ENCODE measurements at places on chromosomes 2 and 18. TPM values are rescaled to one million over a fixed set of nuclear protein-coding genes. Genes with fewer than 3 reads are reported as not detected.

Gene FTCDNL1
- total RNA-seq: 0.78 TPM

Gene REG3A
- not detected for total RNA-seq

Gene CCDC141
- 31.3 TPM for total RNA-seq

Gene WDSUB1
- 3.6 TPM for total RNA-seq

Gene GPAT2
- 0.98 TPM for total RNA-seq

Gene DTNA
- total RNA-seq: not detected

Gene MC2R
- total RNA-seq: not detected

Gene SEMA4F
- total RNA-seq: 4.6 TPM

Gene TMEFF2
- total RNA-seq: not detected

Gene CXCR1
- total RNA-seq: not detected

Gene TCF7L1
- total RNA-seq: not detected

Gene LONRF2
- total RNA-seq: 0.05 TPM

Gene GAREM1
- total RNA-seq: 0.25 TPM

Gene NGEF
- total RNA-seq: not detected

Gene REG1B
- not detected for total RNA-seq

Gene TUBA3E
- total RNA-seq: not detected

Gene ANKRD30B
- not detected for total RNA-seq

Gene CRACDL
- total RNA-seq: 0.75 TPM

Gene TRAK2
- 22.5 TPM for total RNA-seq

Gene GREB1
- total RNA-seq: 0.25 TPM

Gene EVA1A
- not detected for total RNA-seq

Gene ATOH8
- total RNA-seq: 0.22 TPM

Gene TUBA4B
- total RNA-seq: not detected

Gene DSG1
- not detected for total RNA-seq

Gene GALNT1
- total RNA-seq: 25.9 TPM

Gene SERPINB10
- total RNA-seq: not detected

Gene OR6B2
- total RNA-seq: not detected

Gene IL37
- not detected for total RNA-seq

Gene THOC1
- 114 TPM for total RNA-seq

Gene SCN1A
- total RNA-seq: not detected

Gene NYAP2
- not detected for total RNA-seq

Gene SRD5A2
- not detected for total RNA-seq

Gene FHL2
- total RNA-seq: 0.64 TPM

Gene ZNF516
- 19.6 TPM for total RNA-seq

Data from CD8-positive, alpha-beta T cell (primary cell).